Activated T-cell treated with anti-CD3 and anti-CD28 coated beads, Interleukin-2, amount 50 U/mL, for 24 hours (primary cell): ENCODE measurements at places on chromosomes 3 and 15.

DNA sequence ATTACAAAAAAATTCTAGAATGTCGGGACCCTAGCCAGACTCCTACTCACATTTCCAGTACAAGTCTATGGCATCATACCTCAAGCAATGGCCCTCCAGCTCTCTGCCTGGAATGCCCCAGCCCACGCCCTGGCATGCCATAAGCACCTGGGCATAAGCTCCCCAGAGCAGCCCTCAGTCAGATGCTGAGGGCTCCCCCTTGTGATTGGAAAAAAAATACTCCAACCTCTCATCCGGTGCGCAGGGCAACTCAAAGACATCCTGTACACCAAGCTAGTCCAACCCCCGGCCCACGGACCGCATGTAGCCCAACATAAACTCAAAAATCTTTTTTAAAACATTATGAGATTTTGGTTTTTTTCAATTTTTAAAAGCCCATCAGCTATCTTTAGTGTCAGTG lies 115.4 kb downstream of the NEK10 start:
- no peak for DNase-seq

- DNase-seq, result no peak
Observed at GRCh38 chr3:116337229-116337628, 108.1 kb downstream of the LSAMP start.

DNA sequence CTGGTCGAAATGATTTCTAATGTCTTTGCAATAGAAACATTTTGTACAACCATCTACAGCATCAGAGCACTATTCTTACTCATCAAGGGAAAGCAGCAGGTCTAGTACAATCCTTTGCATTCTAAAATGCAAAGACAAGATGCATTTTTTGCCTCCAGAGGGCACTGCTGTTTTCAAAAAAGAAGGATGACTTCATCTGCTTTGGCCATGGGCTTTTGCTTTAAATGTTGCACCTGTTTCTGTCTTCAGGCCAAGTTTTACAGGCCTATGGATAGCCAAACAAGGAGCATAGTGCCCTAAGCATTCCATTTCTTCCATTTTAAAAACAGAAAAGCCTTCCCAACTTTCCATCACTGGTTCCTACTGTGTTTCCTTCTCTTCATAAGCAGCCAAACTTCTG lies 3.4 kb downstream of the PARP9 start:
- DNase-seq, result peak; percentile 36

DNA sequence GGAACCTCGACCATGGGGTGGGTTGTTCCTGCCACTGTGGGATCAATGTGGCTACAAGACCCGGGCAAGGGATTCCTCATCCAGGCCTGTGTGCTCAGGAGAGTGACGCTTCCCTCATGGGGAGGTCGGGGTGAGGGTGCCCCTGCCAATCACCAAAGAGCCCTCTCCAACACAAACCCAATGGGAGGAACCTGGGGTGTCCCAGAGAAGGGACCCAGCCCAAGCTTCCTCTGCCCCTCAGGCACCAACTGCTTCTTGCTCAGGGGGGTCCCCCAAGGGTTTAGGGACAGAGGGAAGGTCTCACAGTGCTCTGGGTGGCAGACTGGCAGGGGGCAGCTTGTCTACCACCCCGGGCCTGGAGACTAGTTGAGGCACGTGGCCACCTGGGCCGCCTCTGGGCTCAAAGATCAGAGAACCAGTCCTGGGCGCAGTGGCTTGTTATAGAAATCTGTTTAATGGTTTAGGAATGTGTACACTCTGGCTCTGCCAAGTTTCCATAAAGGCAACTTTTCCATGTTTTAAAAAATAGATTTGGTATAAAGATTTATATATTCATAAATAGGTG lies 26.6 kb downstream of the GP9 start:
- DNase-seq, result no peak

DNA sequence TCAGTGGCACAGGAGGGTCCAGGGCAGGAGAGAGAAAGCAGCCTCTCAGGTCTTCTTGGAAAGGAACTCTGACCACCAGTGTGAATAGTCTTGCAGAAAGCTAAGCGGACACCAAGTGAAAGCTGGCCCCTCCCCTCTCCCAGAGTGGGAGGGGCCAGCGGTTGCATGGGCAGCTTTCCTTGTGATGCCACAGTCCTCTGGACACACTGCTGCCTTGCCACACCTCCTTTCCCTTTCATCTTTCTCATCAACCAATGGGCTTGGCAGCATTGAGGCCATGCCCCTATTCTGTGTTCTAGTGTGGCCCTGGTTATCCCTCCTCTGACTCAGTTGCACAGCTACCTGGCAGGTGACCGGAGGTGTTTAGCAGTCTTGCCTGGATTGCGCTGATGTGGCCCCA lies 49.7 kb upstream of the GOLGA6B start:
- DNase-seq, result no peak

GRCh38 chr3:113829576-113830354 lies 8.8 kb upstream of the GRAMD1C start:
- DNase-seq, result no peak

DNA sequence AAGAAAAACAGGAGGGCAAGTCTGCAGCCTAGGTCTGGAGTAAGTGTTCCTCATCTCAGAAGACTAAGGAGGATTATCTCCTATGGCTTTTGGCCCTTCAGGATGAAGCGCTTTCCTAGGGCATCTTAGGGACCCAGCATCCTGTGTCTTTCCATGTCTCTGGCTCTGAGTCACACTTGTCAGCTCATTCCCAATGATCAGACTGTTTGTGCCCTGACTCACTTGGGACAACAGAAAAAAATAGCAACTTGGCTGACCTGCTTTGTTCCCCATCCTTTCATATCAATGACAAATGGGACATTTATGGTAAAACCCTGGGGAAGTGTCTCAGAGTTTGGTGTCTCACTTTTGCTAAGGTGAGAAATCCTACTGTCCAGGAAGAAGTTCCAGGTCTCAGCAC lies 76.2 kb upstream of the OXTR start:
- DNase-seq, result no peak

DNA sequence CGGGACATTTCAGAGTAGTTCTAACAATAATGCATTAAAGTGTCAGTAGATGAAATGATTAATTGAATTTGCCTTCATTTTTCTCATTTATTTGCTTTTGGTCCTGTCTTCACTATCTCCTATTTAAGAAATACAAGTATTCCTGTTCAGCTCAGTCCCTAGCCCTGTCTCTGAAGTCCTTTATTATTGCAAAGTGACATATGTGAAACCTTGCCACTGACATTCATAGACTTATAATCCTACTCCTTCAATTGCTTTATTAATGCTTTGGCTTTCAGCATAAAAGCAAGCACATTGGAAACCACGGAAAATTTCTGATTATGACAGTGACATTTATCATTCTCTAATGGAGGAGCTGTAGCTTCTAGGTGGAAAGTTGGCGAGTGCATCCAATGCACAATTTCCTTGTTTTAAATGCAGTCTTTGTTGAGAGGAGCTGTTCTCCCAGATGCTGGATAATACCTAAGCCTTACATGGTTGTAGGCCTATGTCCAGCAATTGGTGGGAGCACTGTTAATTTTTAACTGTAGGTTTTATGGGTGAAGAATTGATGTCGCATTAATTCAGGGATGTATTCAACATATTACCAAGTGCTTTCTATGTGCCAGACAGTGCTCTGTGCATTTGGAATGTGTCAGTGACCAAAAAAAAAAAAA lies 337.8 kb downstream of the FEZF2 start:
- no peak for DNase-seq

- no peak for DNase-seq
Observed at GRCh38 chr3:81953111-81953510, 191.7 kb upstream of the GBE1 start.

GRCh38 chr15:92853222-92853621 lies 46.9 kb upstream of the CHD2 start:
- DNase-seq, result no peak

DNA sequence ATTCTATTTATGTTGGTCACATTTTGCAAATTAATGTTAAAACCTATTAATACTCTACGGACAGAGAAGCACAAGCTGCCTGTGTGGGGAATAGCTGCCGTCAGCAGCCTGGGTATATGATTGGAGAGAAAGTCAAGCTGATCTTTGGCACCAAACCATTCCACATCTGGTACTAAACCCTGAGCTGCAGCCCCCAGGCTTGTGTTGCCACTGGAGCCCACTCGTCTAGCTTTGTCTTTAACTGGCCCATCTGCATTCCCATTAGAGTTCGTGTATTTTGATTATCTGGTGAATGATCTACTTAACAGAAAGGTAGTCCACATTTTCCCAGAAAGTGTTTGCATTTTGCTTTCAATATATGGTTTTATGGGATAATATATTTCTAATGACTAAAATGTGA lies 5.4 kb downstream of the NDUFB4 start:
- no peak for DNase-seq

- DNase-seq, result no peak
Observed at GRCh38 chr3:130758624-130759369, 12.2 kb upstream of the PIK3R4 start.

DNA sequence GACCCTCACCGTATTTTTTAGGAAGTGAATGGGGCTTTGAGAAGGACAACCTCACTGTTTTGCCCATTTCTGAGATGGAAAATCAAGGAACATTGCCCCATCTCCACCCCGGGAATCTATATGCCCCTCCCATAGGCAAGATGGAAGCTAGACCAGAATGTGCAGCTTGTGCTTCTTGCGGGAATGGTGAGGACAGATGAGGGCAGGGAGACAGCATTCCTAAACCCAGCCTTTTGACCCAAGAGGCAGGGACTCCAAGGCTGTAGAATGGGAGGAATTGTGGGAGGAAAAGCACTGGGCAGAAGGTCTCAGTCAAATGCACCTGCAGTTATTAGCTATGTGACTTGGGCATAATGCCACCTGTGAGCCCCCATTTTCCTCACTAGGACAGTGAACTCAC lies 66.9 kb downstream of the SMAD3 start:
- peak; percentile 17 for DNase-seq
